Mesothelial cell of epicardium (in vitro differentiated cells): ENCODE measurements at places on chromosomes 2 and 18. TPM values are rescaled to one million over a fixed set of nuclear protein-coding genes. Genes with fewer than 3 reads are reported as not detected.

- DNase-seq: no peak
Measured at GRCh38 chr18:22563164-22563583, 145.5 kb upstream of the CTAGE1 start.

GRCh38 chr18:8707556-8708300 is 2.4 kb downstream of the MTCL1 start:
- no peak for DNase-seq

GRCh38 chr2:204726831-204727230 is 181.6 kb downstream of the PARD3B start:
- DNase-seq: no peak

DNA sequence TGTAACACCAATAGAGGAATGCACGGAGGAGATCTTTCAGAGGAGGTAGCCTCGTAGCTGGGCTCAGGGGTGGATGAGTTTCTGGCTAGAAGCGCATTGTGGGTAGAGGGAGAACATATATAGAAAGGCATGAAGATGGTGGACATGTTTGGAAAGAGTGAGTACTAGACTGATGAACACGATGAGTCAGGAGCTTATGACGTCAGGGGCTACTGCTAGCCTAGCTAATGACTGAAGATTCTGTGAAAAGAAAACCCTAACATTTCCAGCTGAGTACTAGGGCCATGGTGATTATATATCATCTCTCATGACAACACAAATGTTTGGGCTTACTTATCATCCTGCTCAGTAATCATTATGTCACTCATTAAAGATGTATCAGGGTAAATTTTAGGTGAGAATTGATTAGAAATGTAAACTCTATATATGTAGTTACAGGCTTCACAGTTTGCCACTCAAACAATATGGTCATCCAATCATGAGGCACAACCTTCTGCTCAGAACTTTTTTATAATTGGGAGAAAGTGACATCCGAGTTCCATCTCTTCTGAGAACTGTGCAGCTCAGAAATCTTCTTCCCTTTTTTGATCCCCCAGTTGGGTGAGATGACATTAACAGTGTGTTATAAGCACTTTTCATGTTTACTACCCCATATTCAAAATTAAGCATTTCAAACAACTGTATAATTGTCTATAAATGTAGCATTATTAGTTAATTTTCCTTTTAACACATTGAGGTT is 22.2 kb upstream of the IL1RN start:
- DNase-seq: no peak

GRCh38 chr2:27795093-27795834 is 23.7 kb downstream of the MRPL33 start:
- no peak for DNase-seq

DNA sequence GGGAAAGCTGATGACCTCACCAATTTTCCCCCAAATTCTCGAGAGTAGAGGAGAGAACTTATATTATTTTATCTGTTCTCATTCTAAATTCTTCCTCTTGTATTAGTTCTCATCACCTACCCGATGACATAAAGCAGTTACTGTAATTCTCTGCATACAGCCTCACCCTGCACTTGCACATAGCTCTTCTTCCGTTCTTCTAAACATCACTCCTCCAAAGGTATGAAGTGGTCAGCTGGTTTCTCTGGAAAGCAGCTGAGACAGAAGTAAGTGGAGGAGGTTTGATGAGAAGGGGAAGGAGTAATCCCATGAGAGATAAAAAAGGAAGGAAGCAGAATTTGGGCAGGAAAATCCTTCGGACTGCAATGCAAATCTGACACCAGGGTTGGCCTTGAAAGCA is 39.0 kb downstream of the FBXO48 start:
- no peak for DNase-seq

GRCh38 chr2:179814050-179814449 is 47.4 kb downstream of the ZNF385B start:
- no peak for DNase-seq

DNA sequence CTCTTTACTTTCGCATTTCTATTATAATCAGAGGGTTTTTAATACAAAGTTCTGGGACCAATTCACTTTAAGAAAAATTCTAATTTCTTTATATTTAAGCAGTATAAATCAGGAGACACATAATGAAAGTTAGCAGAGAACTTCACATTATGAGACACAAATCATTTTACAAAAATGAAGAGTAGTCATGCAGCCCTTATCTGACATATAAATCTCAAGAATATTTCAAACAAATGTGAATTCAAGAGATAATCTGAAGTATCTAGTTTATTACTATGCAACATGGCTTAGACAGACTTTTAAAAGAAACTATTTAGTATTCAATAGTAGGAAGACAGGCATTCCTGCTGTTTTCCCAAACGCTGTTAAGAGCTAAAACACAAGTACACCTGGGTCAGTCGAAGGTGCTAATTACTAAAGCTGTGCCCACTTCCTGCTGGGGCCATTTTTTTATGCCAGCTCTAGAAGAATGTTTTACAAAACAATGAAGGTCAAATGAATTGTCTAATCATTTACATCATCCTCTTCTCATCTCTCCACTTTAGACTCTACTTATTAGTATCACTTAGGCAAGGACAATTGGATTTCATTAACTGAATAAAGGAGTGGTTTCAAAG is 40.2 kb downstream of the CWC22 start:
- no peak for DNase-seq

DNA sequence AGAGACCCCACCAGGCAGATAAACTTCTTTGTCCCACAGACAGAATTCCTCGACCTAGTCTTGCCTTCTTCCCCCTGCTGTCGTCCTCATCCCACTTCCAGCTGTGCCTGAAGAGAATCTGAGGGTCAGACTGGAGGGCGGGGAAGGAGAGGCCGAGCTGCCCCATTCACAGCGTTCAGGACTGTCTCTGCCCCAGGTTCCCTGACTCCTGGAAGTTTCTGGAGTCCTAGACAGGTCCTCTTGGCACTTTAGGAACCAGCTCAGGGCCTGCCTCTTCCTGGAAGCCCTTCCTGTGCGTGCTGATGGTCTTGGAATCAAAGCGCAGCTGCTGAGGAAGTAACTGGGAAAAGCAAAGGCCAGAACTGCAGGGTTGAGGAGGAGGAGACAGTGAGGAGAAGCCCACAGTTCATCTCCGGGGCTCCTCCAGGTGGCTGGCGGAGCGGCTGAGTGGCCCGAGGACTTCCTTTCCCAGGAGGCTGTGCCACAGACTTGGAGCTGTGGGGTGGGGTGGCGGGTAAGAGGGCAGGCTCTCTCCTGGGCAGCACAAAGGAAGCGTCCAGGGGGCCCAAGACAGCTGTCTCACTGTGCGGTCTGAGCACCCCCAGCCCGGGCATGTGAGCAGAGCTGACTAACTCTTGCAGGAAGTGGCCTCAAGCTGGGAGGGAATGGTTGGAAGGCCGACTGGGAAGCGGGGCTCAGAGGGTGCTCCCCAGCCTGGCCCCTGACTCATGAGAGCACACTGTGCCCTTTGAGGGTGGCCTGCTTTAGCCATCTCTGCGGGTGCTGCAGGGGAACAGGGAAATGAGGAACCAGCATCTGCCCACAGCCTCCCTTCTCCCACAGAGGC is 39.5 kb downstream of the SDC1 start:
- no peak for DNase-seq

Gene KCNE4
- 9.0 to 9.3 TPM (median 9.2 TPM) in 3 replicates for total RNA-seq

Gene DLX1
- 5.1 to 5.9 TPM (median 5.1 TPM) in 3 replicates for total RNA-seq

Gene UPP2
- not detected in 3 replicates for total RNA-seq

Gene RAB6C
- total RNA-seq: 0.16 to 0.18 TPM in 2 of 3 replicates, not detected in the other

Gene KLHL29
- total RNA-seq: 27.4 to 30.2 TPM (median 28.3 TPM) in 3 replicates

Gene SNORC
- 3.4 to 6.0 TPM (median 4.1 TPM) in 3 replicates for total RNA-seq

Gene RIT2
- total RNA-seq: 0.57 TPM in 1 of 3 replicates, not detected in the others

Gene AMER3
- total RNA-seq: not detected in 3 replicates

Gene SLC9A4
- 0.07 to 0.11 TPM (median 0.11 TPM) in 3 replicates for total RNA-seq

Gene DES
- 33.0 to 38.5 TPM (median 37.0 TPM) in 3 replicates for total RNA-seq
